Kidney capillary endothelial cell (primary cell): ENCODE measurements at places on chromosomes 16 and 17.

- DNase-seq: no peak
Measured at GRCh38 chr17:27218719-27219488, 75.0 kb upstream of the WSB1 start.

DNA sequence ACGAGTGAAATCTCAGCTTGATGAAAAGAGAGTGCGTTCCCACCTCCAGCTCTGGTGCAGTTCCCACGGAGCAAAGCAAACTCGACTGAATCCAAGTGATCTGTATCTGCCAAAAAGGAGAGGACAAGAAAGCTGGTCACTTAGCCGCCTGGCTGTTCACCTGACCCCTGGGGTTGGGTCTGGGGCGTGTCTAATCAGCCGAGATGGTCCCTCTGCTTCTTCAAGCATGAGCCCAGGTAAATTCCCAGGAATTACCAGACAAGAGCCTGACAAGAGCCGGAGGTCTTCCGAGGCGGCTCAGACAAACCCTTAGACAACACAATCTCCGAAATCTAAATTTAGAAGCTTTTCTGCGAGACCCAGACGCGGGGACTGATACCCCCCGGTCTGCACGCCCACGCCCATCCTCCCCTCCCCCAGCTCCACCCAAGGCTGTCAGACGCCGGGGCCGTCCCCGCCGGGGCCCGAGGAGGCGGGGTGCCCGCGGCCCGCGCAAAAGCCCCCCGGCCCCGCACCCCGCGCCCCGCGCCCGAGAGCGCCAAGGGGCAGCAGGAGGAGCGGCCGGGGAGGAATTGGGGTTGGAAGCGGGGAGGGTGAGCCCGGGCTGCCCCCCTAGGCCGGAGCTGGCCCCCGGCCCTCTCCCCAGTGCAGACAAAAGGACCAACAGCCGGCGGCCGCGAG, 674 bp downstream of the ZNF821 start:
- DNase-seq: no peak

- no peak for DNase-seq
Measured at GRCh38 chr17:75892556-75893224, 4.1 kb downstream of the TRIM65 start.

DNA sequence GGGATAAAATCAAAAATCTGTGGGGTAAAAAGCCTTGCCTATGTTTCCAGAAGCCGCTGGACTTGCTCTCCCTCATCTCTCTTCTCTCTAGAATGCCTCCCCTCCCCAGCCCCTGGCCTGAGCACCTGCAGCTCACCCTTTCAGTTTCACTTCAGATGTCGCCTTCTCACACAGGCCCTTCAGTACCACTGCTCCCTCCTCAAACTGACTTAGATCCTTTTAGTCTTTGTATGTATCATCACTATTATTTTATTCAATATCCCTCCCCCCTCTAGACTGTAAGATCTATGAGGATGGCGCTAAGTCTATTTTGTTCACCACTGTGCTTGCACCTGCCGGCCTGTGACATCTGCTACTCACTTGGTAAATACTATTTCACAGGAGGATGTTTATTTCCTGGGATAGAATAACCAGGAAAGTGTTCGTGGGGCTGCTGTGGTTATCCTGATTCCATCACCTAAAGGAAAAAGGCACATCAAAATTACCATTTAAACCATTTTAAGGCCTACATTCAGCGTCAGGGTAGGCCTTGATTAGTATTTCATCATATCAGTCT, 122.3 kb downstream of the MRTFB start:
- no peak for DNase-seq

GRCh38 chr17:62656446-62656845, 29.0 kb downstream of the MRC2 start:
- no peak for DNase-seq

DNA sequence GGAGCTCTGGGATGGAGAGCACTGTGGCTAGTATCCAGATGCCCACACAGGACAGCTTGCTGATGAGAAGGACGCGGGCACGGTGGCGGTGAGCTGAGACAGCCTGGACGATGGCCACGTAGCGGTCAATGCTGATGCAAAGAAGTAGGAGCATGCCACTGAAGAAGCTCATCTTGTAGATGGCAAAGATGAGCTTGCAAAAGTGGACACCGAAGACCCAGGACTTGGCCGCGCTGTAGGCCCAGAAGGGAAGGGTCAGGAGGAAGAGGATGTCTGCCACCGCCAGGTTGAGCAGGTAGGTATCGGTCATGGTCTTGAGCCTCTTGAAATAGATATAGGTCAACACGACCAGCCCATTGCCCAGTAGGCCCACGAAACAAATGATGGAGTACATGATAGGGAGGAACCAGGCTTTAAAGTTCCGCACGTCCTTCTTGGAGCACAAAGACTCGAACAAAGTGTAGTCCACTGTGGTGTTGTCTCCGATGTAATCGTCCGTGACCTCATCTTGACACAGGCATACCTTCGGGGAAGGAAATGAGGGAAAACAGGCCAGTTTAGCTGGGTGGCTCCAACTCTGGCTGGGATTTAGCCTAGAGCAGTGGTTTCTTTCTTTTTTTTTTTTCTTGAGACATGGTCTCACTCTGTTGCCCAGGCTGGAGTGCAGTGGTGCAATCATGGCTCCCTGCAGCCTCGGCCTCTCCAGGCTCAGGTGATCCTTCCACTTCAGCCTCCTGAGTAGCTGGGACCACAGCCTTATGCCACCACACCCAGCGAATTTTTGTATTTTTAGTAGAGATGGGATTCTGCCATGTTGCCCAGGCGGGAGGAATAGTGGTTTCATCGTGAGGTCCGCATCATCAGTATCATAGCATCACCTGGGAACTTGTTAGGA, 9.7 kb downstream of the CCR7 start:
- DNase-seq: no peak

GRCh38 chr17:65900216-65900615, 291.7 kb downstream of the CEP112 start:
- no peak for DNase-seq
